Cortex of kidney (tissue), 1 donor: ENCODE measurements at places on chromosomes 2 and 18.

GRCh38 chr2:192419786-192420185 lies 225.1 kb upstream of the TMEFF2 start:
- DNase-seq, result no peak

DNA sequence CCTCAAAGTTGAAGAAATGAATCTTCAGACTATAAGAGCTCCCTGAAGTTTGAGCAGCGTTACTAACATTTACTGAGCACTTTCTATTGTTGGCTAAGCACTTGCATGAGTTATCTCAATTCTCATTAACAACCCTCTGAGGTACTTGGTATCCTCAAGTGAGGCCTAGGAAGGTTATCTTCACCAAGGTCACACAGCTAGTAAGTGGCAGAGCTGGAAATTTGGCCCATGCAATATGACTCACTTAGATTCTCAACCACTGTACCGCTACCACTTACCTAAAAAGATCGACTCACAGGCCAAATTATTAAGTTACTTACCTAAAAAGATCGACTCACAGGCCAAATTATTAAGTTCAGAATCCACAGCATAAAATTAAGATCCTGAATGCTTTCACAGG lies 8.7 kb upstream of the METAP1D start:
- DNase-seq, result no peak

GRCh38 chr2:60356346-60356745 lies 197.1 kb downstream of the BCL11A start:
- DNase-seq, result no peak

GRCh38 chr2:205176546-205176945 lies 505.8 kb upstream of the NRP2 start:
- DNase-seq, result no peak

DNA sequence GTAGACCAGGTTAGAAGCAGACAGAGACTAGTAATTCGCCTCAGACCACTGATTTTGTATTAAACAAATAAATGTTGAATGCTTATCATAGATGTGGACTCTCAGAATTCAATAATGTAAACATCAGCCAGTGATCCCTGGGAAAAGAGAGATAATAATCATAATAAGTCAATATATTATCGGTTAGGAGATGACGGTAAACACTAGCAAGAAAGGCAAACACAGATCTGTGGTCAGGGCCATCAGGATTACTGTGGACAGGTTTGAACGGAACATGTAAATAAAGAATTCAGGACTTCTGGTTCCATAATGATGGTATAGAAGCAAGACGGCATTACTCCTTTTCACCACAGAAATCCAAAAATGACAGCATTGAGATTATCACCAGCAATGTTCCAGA lies 861.6 kb downstream of the CBLN2 start:
- DNase-seq, result no peak

DNA sequence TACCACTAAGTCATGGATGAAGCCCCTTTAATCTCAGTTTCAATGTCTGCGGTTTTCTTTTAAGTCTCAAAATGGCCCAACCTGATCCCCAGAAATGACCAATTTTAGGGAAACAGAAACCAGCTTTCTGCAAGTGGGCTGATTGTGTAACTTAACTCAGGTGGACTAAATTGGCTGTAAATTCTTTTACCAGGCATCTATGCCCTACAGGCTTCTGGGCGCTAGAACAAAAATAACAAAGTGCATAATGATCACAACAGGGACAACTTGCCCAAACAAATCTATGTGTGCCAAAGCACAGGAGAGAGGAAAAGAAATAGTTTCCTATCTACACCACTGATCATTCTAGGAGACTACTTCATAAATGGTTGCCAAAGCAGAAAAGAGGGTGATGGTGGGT lies 112.3 kb upstream of the SETBP1 start:
- DNase-seq, result no peak

GRCh38 chr2:86056590-86057331 lies 48.9 kb downstream of the POLR1A start:
- no peak for DNase-seq

DNA sequence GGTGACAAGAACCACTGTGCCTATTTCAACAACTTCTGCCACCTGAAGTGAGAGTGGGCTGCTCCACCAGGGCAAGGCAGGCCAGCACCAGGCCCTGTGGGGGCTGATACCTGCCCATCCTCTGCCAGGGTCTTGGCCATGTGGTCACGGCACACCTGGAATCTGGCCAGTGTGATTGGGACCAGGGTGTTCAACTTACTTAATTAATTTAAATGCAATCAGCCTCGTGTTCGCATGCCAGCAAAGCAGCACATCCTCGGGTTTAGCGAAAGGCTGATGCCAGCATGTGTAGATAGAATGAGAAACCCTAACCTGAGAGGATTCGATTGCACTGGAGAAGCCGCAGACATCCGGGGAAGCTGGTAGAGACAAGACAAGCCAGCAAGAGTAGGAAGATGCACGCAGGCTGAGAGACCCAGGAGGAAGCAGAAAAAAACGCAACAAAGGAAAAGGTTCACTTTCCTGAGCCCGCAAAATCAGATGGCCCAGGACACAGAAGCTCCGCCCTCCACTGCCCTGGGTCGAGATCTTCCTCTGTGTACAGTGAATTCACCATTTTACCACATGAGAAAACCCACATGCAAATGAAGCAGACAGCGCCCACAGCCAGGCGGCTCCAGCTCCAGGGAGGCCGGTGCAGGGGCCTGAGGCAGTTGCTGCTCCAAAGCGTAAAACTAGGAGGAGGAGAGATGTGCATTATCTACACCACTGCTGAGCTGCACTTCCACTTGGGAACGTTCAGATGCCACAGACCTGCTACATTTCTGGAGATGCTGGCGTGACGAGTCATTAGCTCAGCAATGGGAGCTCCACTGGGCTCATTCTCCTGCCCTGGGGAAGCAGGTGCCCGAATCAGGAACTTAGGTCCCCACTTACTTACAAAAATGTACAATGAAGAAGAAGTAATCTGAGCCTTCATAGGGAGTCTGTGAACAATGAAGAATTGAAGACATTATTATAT lies 92.1 kb downstream of the TMEM18 start:
- DNase-seq, result no peak

DNA sequence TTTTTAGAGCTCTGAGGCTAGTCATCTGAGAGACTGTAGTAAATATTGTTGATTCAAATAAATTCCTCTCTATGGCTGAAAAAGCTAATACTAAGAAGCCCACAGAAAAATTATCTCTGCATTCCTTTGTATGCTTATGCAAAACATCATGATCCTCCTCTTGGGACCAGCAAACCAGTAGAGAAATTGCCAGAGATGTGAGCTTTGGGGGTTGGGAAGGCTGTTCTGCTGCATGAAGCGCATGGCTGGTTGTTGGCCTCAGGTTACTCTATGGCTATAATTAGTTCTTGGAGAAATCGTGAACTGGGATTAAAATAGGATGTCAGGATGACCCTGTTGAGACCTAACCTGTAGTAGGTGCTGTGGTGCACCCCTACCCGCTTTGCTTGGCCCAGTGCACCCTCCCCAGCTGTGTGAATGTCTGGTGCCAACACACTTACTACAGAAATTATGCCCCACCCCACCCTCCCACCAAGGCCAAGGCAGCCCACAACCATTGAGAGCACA lies 35.5 kb upstream of the C1D start:
- no peak for DNase-seq

DNA sequence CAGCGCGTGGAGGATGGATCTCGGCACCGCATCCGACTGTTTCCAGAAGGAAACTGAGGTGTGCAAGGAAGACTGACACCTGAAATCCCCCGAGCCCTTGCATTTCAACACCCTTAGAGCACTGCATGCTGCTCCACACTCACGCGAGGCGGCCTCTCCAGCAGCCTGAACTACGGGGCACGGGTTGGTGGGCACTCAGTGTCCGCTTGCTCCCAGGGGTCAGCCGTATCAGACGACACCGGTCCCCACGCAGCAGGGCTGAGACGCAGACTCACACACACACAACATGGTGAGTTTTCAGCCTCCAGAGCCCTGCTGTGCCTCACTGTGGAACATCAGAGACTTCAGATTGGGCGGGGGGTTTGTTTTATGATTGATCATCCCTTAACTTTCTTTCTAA lies 269.9 kb downstream of the TWIST2 start:
- DNase-seq, result no peak
